ENCODE measurements at places on chromosomes 12 and 14.
A peak's percentile ranks its signal among the peaks of the same experiment; 100 is the strongest.

- no peak overlapping the region for H3K4me3 ChIP-seq
- no peak for DNase-seq
- H3K27ac ChIP-seq, result no peak overlapping the region
- H3K27me3 ChIP-seq, result no peaks in the 10 kb centered on the region
Measured at GRCh38 chr12:18939051-18939450, 190.5 kb upstream of the PLEKHA5 start.

- DNase-seq, result peak; percentile 77
- no peaks in the 10 kb centered on the region for H3K36me3 ChIP-seq
- no peak overlapping the region for H3K27ac ChIP-seq
- no peaks in the 10 kb centered on the region for H3K27me3 ChIP-seq
- H3K4me1 ChIP-seq, result no peaks in the 10 kb centered on the region
Measured at GRCh38 chr14:90447720-90448497, 51.1 kb downstream of the CALM1 start.

- H3K27ac ChIP-seq, result no peak overlapping the region
- H3K27me3 ChIP-seq, result no peaks in the 10 kb centered on the region
Measured at GRCh38 chr14:95359994-95360826, 40.5 kb upstream of the CLMN start.

GRCh38 chr14:61196792-61197191 lies 84.3 kb downstream of the TMEM30B start:
- no peak overlapping the region for H3K4me3 ChIP-seq
- no peak overlapping the region for H3K27ac ChIP-seq
- no peaks in the 10 kb centered on the region for H3K36me3 ChIP-seq
- H3K4me1 ChIP-seq, result no peaks in the 10 kb centered on the region
- H3K27me3 ChIP-seq, result no peaks in the 10 kb centered on the region

DNA sequence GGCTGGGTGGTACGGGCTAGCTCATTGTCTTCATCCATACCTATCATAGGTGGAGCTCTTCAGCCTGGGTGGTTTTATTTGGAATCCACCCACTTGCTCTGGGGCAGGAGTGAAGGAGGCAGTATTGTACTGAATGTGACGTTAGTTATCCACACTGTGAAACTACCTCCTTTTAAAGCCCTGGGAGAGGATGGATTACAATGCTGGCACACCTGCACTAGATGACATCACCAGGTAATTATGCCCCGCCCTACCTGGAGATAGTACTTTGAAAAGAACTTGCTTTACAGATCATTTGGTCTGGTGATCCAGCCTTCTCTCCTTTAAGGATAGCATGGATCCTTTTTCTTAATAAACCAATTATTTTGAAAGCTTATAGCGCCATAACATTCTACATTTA lies 78.0 kb downstream of the B4GALNT3 start:
- no peak overlapping the region for H3K4me3 ChIP-seq
- no peak overlapping the region for H3K27ac ChIP-seq
- H3K27me3 ChIP-seq, result no peaks in the 10 kb centered on the region
- H3K36me3 ChIP-seq, result no peaks in the 10 kb centered on the region

DNA sequence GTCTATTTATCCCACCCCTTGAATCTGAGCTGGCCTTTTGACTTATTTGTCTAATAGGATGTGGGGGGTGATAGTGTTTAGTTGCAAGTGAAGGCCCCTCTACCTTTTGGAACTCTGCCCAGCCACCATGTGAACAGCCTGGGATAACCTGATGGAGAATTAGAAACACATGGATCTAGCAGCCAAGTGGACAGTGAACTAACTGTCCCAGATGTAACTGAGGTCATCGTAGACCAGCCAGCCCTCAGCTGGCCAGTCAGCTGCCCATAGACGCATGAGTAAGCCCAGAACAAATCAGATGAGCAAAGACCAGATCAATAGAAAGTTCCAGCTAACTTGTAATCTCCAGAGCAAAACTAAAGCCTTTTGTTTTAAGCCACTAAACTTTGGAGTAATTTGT lies 19.0 kb downstream of the KLRB1 start:
- DNase-seq, result no peak
- no peaks in the 10 kb centered on the region for H3K27me3 ChIP-seq
- no peaks in the 10 kb centered on the region for H3K36me3 ChIP-seq

DNA sequence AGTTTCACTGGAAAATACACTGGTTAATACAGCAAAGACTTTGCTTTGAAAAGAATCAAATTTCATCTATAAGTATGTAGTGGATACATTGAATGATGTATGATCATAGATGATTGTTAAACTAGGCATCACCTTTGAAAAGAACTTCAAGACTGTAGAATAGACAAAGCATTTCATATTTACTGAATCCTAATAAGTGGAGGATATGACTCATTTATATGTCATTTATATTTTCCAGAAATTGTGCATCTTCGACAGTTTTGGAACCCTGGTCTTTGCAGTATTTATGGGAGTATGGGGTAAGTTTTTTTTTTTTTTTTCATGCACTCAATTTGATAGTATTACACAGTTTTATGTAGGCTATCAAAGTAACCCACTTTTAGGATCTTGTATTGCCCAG lies 161.9 kb downstream of the ANO6 start:
- no peak overlapping the region for H3K4me3 ChIP-seq
- no peaks in the 10 kb centered on the region for H3K4me1 ChIP-seq
- no peaks in the 10 kb centered on the region for H3K27me3 ChIP-seq
- no peak for DNase-seq
- peaks cover 2% of the 10 kb centered on the region for H3K36me3 ChIP-seq

DNA sequence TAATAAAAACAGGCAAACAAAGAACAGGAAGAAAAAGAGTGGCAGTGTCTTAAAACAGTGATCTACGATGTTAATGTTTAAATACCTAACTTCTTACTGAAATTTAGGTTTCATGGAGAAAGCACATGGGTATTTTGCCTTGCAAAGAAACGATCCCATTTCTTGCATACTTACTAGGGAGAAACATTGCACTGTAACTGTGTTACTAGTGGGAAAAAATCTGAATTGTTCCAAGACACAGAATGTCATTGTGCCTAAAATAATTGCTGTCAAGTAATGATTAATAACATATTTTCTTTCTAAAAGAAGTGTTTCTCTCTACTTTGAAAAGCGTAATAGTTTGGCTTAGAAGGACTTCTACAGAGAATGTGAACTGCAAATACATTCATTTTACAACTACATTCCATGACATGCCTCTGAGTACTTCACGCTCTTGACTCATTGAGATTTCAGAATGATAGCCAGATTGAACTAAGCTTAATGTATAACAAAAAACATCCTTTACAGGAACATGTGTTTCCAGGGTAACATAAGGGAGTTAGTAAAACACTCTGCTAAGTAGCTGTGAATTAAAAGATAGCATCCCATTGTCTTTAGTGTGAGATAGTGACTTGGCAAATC lies 256.2 kb upstream of the CPNE8 start:
- peak; percentile 93 for DNase-seq
- H3K27ac ChIP-seq, result no peak overlapping the region
- H3K4me3 ChIP-seq, result no peak overlapping the region
- H3K27me3 ChIP-seq, result no peaks in the 10 kb centered on the region
- H3K36me3 ChIP-seq, result no peaks in the 10 kb centered on the region

DNA sequence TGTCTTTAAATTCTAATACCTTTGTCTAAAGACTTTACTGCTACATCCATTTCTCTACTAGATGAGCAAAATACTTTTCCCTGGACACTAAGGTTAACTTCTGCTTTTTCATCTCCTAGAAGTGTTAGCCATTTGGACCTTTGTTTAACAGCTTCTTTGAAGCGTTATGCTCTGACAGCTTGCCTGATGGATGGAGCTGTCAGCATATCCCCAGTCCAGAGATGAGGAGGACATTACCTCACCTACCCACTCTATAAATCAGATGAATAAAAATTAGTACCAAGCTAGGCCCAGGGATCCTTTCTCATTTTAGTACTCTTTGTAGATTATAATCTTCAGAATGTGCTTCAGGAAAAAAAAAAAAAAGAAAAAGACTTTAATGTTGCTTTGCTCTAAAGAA lies 222.7 kb downstream of the PELI2 start:
- H3K4me1 ChIP-seq, result no peaks in the 10 kb centered on the region
- H3K4me3 ChIP-seq, result no peak overlapping the region
- no peaks in the 10 kb centered on the region for H3K27me3 ChIP-seq
- no peak for DNase-seq
- no peaks in the 10 kb centered on the region for H3K36me3 ChIP-seq

GRCh38 chr12:38157274-38157932 lies 159.2 kb upstream of the ALG10B start:
- H3K4me1 ChIP-seq, result no peaks in the 10 kb centered on the region
- no peaks in the 10 kb centered on the region for H3K27me3 ChIP-seq
- H3K4me3 ChIP-seq, result no peak overlapping the region
- no peak overlapping the region for H3K27ac ChIP-seq
- no peaks in the 10 kb centered on the region for H3K36me3 ChIP-seq
- DNase-seq, result no peak

- H3K27ac ChIP-seq, result no peak overlapping the region
- H3K4me1 ChIP-seq, result no peaks in the 10 kb centered on the region
- no peaks in the 10 kb centered on the region for H3K36me3 ChIP-seq
- no peaks in the 10 kb centered on the region for H3K27me3 ChIP-seq
Measured at GRCh38 chr14:80658155-80658554, 283.4 kb downstream of the CEP128 start.

DNA sequence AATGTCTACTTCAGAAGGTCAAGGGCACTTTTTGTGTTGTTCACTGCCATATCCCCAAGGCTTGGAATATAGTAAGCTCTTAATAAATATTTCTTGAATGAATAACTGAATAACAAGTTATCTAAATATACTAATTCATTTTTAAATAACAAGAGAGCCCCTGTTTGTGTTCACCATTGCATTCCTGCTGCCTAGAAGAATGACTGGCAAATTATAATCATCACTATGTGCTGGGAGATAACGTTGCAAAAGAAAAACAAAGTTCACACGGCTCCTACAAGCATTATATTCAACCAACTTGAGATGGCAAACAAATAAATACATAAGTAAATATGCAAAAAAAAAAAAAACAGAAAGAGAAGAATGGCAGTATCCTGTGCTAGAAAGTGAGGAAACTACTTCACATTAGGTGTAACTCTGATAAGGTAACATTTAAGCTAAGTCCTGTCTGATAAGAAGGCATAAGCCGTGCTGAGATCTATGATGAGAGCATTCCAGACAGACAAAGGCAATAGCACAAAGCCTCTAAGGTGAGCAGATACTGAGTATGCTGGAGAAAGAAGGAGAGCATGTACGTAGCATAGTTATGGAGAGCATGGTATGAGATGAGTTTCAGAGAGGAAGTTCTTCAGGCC lies 9.2 kb upstream of the TSPAN8 start:
- DNase-seq, result peak; percentile 67
- no peaks in the 10 kb centered on the region for H3K27me3 ChIP-seq
- H3K4me3 ChIP-seq, result no peak overlapping the region
- no peak overlapping the region for H3K27ac ChIP-seq

DNA sequence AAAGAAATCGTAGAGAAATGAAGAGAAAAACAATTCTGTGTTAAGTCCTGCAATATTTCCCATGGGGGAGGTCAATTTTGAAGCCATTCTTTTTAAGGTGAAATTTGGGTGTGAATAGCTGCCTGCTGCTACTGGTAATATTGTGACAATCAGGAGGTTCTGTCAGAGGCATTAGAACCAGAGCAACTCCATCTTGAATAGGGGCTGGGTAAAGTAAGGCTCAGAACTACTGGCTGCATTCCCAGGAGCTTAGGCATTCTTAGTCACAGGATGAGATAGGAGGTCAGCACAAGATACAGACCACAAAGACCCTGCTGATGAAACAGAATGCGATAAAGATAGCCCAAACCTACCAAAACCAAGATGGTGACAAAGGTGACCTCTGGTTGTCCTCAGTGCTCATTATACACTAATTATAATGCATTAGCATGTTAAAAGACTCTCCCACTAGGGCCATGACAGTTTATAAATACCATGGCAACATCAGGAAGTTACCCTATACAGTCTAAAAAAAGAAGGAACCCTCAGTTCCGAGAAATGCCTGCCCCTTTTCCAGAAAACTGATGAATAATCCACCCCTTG lies 24.8 kb upstream of the MTHFD1 start:
- H3K36me3 ChIP-seq, result no peaks in the 10 kb centered on the region
- no peaks in the 10 kb centered on the region for H3K4me1 ChIP-seq
- H3K27ac ChIP-seq, result no peak overlapping the region
- H3K4me3 ChIP-seq, result no peak overlapping the region

GRCh38 chr12:16669756-16670155 lies 63.8 kb upstream of the LMO3 start:
- no peak for DNase-seq
- H3K27ac ChIP-seq, result no peak overlapping the region
- H3K36me3 ChIP-seq, result no peaks in the 10 kb centered on the region
- H3K4me3 ChIP-seq, result no peak overlapping the region

- H3K4me3 ChIP-seq, result no peak overlapping the region
- no peaks in the 10 kb centered on the region for H3K4me1 ChIP-seq
- no peaks in the 10 kb centered on the region for H3K27me3 ChIP-seq
- DNase-seq, result no peak
- H3K27ac ChIP-seq, result no peak overlapping the region
Measured at GRCh38 chr14:53570411-53571387, 385.9 kb downstream of the BMP4 start.

- H3K36me3 ChIP-seq, result no peaks in the 10 kb centered on the region
- H3K4me3 ChIP-seq, result no peak overlapping the region
- H3K27me3 ChIP-seq, result no peaks in the 10 kb centered on the region
- peaks cover 3% of the 10 kb centered on the region for H3K4me1 ChIP-seq
Measured at GRCh38 chr12:113774526-113774925, 191.6 kb downstream of the RBM19 start.

DNA sequence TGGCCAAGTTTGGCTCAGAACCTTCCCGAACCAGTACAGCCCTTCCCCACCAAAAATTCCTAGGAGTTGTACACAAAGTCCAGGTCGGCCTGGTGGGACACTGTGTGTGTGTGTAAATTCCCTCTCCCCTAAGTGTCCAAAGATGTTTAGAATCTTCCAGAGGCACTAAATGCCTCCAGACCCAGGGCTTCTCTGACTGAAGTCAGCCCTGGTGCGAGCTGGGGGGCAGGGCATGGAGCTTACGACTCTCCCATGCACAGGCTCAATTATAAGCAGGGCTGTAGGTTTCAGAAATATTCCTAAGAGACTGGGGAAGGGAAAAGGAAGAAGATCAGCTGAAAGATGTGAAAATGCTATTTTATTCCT lies 106.9 kb upstream of the ATF7IP start:
- DNase-seq, result peak; percentile 42
- H3K27ac ChIP-seq, result peak overlapping the region; percentile 78
- peaks cover 15% of the 10 kb centered on the region for H3K4me1 ChIP-seq

DNA sequence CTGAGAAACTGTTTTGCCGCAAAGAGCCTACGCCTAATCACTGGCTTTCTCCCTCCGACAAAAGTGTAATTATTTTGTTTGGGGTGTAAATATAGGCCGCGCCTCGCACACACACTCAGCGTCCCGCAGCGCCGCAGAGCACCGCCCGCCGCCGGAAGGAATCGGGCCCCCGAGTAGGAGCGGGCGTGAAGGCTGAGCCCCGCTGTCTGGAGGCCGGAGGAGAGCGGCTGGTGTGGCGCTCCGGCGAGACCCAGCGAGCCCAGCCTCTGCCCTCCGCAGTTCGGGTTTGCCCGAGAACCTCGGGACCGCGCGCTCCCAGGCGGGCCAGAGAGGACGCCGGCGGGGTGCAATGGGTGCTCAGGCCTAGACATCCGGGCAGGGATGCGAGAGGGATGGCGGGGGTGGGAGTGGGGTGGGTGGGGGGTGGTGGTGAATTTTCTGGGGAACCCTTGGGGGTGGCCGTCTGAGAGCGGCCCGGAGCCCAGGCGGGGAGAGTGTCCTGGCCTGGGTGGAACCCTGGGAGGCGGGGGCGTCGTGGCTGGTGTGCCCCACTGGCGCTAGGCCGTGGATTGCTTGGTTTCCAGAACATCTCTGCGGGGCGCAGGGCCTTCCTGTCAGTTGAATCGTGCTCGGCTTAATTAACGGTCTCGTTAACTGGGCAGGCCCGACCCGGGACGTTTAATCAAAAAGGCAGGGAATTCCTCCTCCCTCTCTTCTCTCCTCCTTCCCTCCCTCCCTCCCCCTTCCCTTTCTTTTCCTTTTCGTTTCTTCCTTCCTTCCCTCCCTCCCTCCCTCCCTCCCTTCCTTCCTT lies 4.7 kb upstream of the LHX5 start:
- no peak for DNase-seq
- H3K4me1 ChIP-seq, result no peaks in the 10 kb centered on the region
- H3K4me3 ChIP-seq, result no peak overlapping the region
- H3K27me3 ChIP-seq, result peaks cover 85% of the 10 kb centered on the region
- no peak overlapping the region for H3K27ac ChIP-seq

Measured in mesendoderm (in vitro differentiated cells).